ENCODE measurements at places on chromosomes 2 and 18. TPM values are rescaled to one million over a fixed set of nuclear protein-coding genes. Genes with fewer than 3 reads are reported as not detected.

GRCh38 chr2:70089983-70090525 is 2.8 kb downstream of the PCBP1 start:
- DNase-seq, result no peak

GRCh38 chr18:77056344-77057005 is 76.1 kb downstream of the MBP start:
- no peak for DNase-seq

Gene UCN
- 0.53 TPM for total RNA-seq

DNA sequence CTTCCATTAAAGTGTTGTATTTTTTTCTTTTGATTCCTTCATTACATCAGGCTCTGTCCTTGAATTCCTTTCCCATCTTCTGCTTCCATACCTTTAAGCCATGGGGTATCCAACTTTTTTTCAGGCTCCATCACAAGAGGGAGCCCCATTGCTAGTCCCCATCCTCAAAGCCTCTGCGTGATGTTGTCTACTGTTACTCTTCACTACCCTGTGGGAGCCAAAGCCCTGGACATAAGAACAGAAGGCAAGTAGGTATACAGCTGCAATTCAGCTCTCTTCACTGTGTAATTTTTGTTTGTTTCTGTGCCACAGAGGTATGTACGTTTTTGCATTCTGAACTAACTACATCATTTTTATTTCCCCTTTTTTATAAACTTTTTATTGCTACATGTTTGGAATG is 36.6 kb upstream of the CCNYL1 start:
- no peak for DNase-seq

Gene CLEC4F
- not detected for total RNA-seq

Data from H4 (cell line).